ENCODE measurements at places on chromosomes 16 and 17.
A peak's percentile ranks its signal among the peaks of the same experiment; 100 is the strongest.

- no peak overlapping the region for H3K27ac ChIP-seq
- H3K27me3 ChIP-seq, result peaks cover 3% of the 10 kb centered on the region
- no peak for DNase-seq
- H3K4me3 ChIP-seq, result no peak overlapping the region
- no peaks in the 10 kb centered on the region for H3K4me1 ChIP-seq
These were observed 1.4 kb downstream of the DNASE1L2 start for GRCh38 chr16:2237493-2238149.

DNA sequence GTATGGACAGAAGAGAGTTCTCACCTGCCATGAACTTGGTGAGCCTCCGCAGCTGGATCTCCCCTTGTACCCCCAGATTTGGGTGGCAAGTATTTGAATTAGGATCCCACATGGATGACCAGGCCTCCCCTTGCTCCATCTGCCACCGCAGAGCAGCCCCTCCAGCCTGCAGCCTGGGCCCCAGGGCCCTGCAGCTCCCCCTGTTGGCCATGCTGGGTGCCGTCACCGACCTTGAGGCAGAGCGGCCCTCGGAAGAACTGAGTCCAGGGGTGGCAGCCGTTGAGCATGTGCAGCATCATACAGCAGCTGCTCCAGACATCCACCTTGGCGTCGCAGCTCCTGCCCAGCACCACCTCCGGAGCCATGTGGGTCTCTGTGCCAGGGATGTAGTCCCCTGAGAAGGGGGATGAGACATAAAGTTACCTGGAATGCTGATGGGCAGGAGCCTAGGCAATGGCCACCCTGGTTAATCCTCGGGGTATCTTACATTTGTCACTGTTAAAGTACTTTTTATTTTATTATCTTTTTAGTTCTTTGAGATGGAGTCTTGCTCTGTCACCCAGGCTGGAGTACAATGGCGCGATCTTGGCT lies 9.0 kb upstream of the SPATA32 start:
- H3K4me3 ChIP-seq, result no peak overlapping the region
- H3K27me3 ChIP-seq, result no peaks in the 10 kb centered on the region
- no peak overlapping the region for H3K27ac ChIP-seq
- no peak for DNase-seq
- H3K4me1 ChIP-seq, result no peaks in the 10 kb centered on the region

DNA sequence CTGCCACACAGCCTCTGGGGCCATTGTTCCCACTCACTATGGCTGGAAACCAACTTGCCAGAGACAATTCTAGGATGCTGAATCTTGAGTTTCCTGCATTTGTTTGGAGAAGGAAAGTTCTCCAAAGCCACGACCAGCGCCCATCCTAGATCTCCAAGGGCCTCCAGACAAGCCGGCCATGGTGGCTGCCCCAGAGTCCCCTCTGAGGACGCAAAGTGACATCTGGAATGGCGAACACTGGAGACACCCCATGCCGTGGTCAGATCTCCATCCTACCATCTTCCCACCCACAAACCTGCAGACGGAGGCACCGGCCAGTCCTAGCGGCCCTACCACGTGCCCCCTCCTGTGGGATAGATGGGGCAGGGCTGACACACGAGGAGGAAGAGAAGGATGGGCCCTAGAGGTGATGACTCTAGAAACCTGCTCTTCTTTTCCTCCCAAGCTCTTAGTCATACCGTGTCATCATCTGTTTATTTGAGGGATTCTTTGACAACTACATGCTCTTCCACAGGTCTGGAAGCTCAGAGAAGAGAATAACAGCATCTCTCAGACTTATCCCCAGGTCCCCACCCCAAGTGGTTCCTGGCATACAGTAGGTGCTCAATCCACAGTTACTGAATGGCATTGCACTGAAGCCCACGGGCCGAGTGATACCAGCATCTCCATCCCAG lies 71.3 kb downstream of the MYH11 start:
- no peaks in the 10 kb centered on the region for H3K36me3 ChIP-seq
- H3K4me3 ChIP-seq, result no peak overlapping the region
- no peak overlapping the region for H3K27ac ChIP-seq

- peaks cover 21% of the 10 kb centered on the region for H3K4me1 ChIP-seq
- no peak for DNase-seq
- peaks cover 2% of the 10 kb centered on the region for H3K36me3 ChIP-seq
- no peak overlapping the region for H3K4me3 ChIP-seq
- no peak overlapping the region for H3K27ac ChIP-seq
These were observed 8.4 kb downstream of the HSDL1 start for GRCh38 chr16:84136331-84137125.

DNA sequence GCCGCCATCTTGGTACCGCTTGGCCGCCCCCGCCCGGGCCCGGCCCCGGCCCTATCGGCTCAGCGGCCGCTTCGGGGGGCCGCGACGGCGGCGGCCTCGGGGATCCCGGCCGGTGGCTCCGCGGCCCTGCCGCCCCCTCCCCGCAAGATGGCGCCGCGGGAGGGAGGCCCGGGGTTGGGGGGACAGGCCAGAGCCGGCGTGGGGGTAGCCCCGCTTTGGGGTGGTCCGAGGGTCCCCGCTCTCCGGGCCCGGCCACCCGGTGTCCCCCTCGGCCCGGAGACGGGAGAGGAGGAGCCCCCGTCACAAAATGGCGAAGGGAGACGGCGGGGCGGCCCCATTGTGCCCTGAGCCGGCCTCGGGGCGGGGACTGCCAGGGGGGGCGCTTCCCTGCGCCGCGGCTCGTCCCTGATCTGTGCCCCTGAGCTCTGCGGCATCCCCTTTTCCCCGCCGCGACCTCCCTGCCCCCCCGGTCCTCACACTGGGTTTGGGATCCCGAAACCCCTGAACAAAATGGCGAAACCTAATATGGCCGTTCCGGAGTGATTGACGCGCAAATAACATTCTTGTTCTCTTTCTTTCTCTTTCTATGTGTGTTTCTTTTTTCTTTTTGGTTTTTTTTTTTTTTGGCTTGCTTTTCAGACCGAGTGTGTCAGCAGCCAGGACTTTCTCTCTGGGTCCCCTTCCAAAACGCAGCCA lies 986 bp downstream of the HAPSTR1 start:
- H3K27ac ChIP-seq, result peak overlapping the region; percentile 99
- H3K4me3 ChIP-seq, result peak overlapping the region; percentile 100
- H3K27me3 ChIP-seq, result no peaks in the 10 kb centered on the region
- H3K36me3 ChIP-seq, result peaks cover 38% of the 10 kb centered on the region

GRCh38 chr17:29158488-29159275 lies 21.5 kb downstream of the MYO18A start:
- no peaks in the 10 kb centered on the region for H3K27me3 ChIP-seq
- H3K4me1 ChIP-seq, result peaks cover 27% of the 10 kb centered on the region
- H3K4me3 ChIP-seq, result no peak overlapping the region
- peak overlapping the region; percentile 10 for H3K27ac ChIP-seq

DNA sequence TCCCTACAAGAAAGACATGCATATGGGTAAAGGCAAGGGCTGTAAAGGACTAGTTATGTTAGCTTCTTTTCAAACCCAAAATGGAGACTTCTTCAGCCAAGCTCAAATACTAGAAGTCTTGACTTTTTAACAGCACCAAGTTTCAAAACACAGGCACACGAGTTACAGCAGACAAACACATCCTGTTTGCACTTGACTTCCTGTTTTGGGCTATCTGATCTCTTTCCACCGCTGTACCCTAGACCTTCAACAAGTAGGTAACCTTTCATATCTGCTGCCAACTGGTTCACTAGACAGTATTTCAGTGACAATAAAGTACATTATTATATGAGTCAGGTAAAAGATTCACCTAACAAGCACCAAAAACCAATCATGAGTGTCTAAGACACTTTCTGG lies 12.3 kb downstream of the RFFL start:
- peak overlapping the region; percentile 72 for H3K4me3 ChIP-seq
- no peaks in the 10 kb centered on the region for H3K27me3 ChIP-seq
- H3K27ac ChIP-seq, result peak overlapping the region; percentile 86
- H3K4me1 ChIP-seq, result peaks cover 60% of the 10 kb centered on the region
- H3K36me3 ChIP-seq, result peaks cover 18% of the 10 kb centered on the region

- DNase-seq, result no peak
- H3K4me1 ChIP-seq, result no peaks in the 10 kb centered on the region
- H3K36me3 ChIP-seq, result no peaks in the 10 kb centered on the region
- H3K27me3 ChIP-seq, result no peaks in the 10 kb centered on the region
- H3K4me3 ChIP-seq, result no peak overlapping the region
- H3K27ac ChIP-seq, result no peak overlapping the region
These were observed 114.4 kb downstream of the SDR42E1 start for GRCh38 chr16:81896902-81897301.

- peaks cover 4% of the 10 kb centered on the region for H3K4me1 ChIP-seq
- peaks cover 97% of the 10 kb centered on the region for H3K27me3 ChIP-seq
- H3K27ac ChIP-seq, result no peak overlapping the region
- peak overlapping the region; percentile 30 for H3K4me3 ChIP-seq
- no peaks in the 10 kb centered on the region for H3K36me3 ChIP-seq
These were observed 10.4 kb upstream of the HOXB13 start for GRCh38 chr17:48738803-48739526.

- peaks cover 2% of the 10 kb centered on the region for H3K4me1 ChIP-seq
- no peak overlapping the region for H3K4me3 ChIP-seq
- no peaks in the 10 kb centered on the region for H3K27me3 ChIP-seq
- DNase-seq, result no peak
- H3K36me3 ChIP-seq, result no peaks in the 10 kb centered on the region
These were observed 21.5 kb upstream of the HELZ start for GRCh38 chr17:67266496-67266895.

DNA sequence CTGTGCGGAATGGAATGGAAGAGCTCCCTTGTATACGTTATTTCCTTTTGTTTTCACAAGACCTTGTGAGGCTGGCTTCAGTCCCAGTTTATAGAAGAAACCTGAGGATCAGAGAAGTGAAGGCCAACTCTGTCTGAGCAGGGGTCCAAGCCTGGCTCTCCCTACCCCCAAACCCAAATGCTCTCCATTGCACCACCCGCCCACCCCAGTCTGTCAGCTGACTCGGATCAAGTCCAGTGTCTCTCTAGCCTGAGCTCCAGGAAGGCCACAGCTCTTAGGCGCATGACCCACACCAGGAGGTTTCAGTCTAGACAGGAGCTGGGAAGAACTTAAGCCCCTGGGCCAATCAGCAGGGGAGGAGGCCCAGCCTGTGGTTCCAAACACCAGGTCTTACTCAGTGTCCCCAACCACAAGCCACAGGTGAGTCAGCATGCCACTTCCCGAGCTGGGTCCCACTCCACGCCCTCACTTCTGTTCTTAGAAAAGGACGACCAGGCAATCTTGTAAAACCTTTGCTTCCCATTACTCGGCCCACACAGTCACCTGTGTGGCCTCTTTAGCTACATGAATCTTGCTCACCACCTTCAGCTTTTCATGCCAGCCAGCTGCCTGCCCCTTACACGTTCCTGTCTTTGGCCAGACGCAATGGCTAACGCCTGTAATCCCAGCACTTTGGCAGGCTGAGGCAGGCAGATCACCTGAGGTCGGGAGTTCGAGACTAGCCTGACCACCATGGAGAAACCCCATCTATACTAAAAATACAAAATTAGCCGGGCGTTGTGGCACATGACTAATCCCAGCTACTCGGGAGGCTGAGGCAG lies 27.8 kb downstream of the TK2 start:
- H3K27ac ChIP-seq, result peak overlapping the region; percentile 90
- H3K36me3 ChIP-seq, result peaks cover 19% of the 10 kb centered on the region
- peak; percentile 96 for DNase-seq
- H3K27me3 ChIP-seq, result no peaks in the 10 kb centered on the region

- H3K4me1 ChIP-seq, result peaks cover 16% of the 10 kb centered on the region
- H3K27me3 ChIP-seq, result no peaks in the 10 kb centered on the region
- peak overlapping the region; percentile 39 for H3K27ac ChIP-seq
- no peak overlapping the region for H3K4me3 ChIP-seq
These were observed 9.5 kb upstream of the LGALS9 start for GRCh38 chr17:27621536-27621935.

DNA sequence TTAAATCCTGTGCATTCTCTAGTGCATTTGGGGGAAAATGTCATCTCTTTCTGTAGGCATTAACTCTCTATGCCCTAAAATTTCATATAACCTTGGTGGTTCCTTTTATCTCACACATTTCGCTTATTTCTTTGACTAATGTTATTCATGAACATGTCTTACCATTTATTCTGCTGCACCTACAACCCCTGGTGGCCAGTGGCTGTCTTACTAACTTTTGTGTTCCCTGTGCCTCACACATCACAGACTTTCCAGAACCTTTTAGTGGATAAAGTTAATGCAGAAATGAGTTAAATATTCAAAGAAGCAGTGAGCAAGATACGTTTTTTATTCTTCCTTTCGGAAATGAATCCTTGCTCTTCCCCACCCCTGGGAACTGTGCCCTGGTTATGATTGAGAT lies 111.9 kb downstream of the CDH13 start:
- no peak overlapping the region for H3K4me3 ChIP-seq
- H3K36me3 ChIP-seq, result no peaks in the 10 kb centered on the region
- DNase-seq, result no peak
- peaks cover 27% of the 10 kb centered on the region for H3K27me3 ChIP-seq

GRCh38 chr16:15557258-15557657 lies 85.7 kb downstream of the MARF1 start:
- no peaks in the 10 kb centered on the region for H3K36me3 ChIP-seq
- no peak overlapping the region for H3K4me3 ChIP-seq
- H3K27me3 ChIP-seq, result no peaks in the 10 kb centered on the region

DNA sequence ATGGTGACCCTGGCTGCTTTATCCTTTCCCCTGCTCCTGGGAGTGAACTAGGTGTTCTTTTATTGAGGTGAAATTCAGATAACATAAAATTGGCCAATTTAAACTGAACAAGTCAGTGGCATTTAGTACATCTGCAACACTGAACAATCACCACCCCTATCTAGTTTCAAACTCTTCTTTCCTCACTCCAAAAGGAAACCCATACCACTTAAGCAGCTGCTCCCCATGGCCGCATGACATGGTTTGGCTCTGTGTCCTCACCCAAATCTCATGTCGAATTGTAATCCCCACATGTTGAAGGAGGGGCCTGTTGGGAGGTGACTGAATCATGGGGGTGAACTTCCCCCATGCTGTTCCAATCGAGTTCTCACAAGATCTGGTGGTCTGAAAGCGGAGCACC lies 154.1 kb downstream of the STX8 start:
- no peak overlapping the region for H3K27ac ChIP-seq
- H3K27me3 ChIP-seq, result no peaks in the 10 kb centered on the region
- H3K4me3 ChIP-seq, result no peak overlapping the region
- no peaks in the 10 kb centered on the region for H3K4me1 ChIP-seq
- DNase-seq, result no peak

DNA sequence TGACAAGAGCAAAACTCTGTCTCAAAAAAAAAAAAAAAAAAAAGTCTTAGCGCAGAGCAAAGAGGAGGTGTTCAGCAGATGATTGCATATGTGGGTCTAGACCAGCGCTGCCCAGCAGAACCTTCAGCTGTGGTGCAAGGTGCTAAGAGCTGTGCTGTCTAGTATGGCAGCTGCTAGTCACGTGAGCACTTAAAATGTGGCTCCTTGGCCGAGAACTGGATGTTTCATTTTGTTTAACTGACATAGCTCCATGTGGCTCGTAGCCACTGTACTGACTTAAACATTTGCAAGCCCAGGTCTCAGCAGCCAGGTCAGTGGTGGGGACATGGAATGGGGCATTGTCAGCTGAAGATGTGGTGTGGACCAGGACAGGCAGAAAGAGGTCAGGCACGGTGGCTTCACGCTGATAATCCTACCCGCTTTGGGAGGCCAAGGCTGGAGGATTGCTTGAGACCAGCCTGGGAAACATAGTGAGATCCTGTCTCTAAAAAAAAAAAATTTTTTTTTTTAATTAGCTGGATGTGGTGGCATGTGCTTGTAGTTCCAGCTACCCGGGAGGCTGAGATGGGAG lies 9.2 kb downstream of the C1QTNF1 start:
- H3K36me3 ChIP-seq, result no peaks in the 10 kb centered on the region
- H3K27me3 ChIP-seq, result peaks cover 8% of the 10 kb centered on the region
- no peak for DNase-seq
- no peak overlapping the region for H3K4me3 ChIP-seq

- no peak for DNase-seq
- peaks cover 14% of the 10 kb centered on the region for H3K36me3 ChIP-seq
- no peaks in the 10 kb centered on the region for H3K27me3 ChIP-seq
- no peak overlapping the region for H3K4me3 ChIP-seq
- H3K4me1 ChIP-seq, result peaks cover 15% of the 10 kb centered on the region
These were observed 85.2 kb downstream of the SPAG9 start for GRCh38 chr17:51035431-51035830.
